ENCODE measurements at places on chromosomes 4 and X.

GRCh38 chr4:140952717-140953116 lies 180.6 kb downstream of the RNF150 start:
- DNase-seq, result no peak

DNA sequence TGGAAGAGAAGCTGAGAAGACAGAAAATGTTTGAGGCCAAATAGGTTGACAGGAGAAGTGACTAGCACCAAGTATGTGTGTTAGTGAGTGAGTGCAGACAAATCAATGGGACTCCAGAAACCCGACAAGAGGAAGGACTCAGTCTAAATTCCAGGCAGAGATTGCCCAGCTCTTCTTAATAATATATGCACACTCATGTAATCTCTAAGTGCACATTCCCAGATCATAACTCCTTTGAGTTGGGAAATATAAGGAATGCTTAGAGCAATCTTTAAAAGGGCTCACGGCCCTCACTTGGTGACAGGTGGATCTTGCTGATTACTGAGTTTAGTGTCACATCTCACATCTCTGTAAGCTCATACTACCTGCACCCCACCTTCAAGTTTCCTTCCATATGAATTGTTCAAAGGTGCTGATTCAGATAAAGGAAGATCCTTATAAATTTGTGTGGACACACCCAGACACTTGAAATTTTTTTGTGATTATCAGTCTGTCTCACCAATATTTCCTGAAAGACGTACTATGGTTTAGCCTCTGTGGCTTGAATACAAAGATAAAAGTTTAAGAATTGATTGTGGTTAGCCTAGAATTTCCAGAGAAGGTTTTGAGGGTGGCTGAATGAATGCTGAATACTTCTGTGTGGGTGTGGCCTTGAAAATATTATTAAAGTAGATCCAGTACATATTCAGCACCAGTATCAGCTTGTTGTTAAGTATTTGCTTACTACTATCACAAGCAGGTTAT lies 205.1 kb upstream of the UGT8 start:
- no peak for DNase-seq

GRCh38 chrX:29478336-29479069 lies 736.9 kb upstream of the MAGEB2 start:
- DNase-seq, result no peak

DNA sequence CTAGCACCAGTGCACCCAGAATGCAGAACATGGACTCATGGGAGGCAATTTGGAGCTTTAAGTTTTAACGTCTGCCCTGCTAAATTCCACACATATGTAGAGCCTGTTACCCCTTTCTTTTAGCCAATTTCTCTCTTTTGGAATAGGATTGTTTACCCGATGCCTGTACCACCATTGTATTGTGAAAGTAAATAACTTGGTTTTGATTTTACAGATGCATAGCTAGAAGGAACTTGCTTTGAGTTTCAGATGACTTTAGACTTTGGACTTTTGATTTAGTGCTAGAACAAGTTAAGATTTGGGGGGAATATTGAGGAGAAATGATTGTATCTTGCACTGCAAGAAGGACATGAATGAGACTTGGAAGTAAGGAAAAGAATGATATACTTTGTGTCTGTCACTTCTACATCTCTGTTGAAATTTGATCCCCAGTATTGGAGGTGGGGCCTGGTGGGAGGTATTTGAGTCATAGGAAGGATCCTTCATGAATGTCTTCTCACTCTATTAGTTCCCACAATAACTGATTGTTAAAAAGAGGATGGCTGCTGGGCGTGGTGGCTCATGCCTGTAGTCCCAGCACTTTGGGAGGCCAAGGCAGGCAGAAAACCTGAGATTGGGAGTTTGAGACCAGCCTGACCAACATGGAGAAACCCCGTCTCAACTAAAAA lies 794.8 kb upstream of the LCORL start:
- no peak for DNase-seq

GRCh38 chrX:41785685-41786084 lies 61.7 kb downstream of the GPR82 start:
- no peak for DNase-seq

- DNase-seq, result no peak
Measured at GRCh38 chr4:181018472-181018871, 1224.7 kb upstream of the TENM3 start.

- DNase-seq, result no peak
Measured at GRCh38 chr4:8010618-8011017, 71.0 kb upstream of the AFAP1 start.

DNA sequence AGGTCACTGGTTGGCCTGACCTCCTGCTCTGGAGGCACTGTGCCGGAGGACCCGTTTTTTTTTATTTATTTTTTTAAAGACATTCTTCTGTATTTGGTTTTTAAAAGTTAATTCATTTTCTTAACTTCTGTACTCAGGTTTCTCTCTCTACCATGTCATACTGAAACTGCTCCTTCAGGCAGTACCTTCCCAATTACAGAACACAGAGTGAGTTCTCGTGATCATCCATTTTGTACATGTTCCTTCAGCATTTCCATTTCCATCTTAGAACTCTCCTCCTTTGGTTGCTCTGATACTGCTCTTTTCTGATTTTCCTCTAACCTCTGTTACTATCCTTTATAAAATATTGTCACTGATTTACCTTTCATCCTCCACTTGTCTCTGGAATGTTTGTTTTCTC lies 17.9 kb downstream of the UBE2K start:
- DNase-seq, result no peak

- no peak for DNase-seq
Measured at GRCh38 chr4:107991945-107992630, 2.4 kb downstream of the HADH start.

GRCh38 chrX:53190363-53190960 lies 34.5 kb downstream of the KDM5C start:
- no peak for DNase-seq

GRCh38 chr4:175271010-175271630 lies 353.0 kb downstream of the ADAM29 start:
- DNase-seq, result no peak

DNA sequence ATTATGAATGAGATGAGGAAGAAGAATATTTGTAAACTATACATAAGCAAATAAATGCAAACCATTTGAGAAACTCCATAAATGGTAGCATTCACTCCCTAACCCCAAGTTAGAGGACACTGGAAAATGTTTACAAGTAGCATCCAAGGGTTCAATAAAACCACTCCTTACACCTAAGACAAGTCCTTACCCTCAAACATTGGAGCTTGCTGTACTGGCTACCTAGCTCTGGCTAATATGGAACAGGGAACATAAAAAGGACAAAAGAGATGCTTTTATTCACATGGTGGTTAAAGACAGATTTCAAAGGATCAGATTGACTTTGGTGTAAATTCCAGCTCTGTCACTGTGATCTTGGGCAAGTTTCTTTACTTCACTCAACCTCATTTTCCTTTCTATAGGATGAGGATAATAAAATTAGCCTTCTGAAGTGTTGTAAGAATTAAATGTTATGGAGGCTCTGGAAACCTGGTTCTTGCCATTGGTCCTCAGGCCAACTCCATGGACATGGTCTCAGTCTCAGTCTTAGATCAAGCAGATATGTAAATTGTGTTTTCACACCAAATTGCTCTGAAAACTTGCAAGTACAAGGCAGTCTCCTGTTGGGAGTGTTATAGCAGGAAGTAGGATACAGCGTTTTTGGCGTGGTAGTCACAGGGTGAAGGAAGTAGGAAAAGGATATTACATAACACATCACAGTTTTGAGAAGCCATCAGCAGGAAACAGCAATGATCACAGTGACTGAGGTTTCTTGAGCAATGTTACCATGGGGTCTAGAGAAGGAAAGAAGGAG lies 3.3 kb downstream of the CXCL1 start:
- no peak for DNase-seq

DNA sequence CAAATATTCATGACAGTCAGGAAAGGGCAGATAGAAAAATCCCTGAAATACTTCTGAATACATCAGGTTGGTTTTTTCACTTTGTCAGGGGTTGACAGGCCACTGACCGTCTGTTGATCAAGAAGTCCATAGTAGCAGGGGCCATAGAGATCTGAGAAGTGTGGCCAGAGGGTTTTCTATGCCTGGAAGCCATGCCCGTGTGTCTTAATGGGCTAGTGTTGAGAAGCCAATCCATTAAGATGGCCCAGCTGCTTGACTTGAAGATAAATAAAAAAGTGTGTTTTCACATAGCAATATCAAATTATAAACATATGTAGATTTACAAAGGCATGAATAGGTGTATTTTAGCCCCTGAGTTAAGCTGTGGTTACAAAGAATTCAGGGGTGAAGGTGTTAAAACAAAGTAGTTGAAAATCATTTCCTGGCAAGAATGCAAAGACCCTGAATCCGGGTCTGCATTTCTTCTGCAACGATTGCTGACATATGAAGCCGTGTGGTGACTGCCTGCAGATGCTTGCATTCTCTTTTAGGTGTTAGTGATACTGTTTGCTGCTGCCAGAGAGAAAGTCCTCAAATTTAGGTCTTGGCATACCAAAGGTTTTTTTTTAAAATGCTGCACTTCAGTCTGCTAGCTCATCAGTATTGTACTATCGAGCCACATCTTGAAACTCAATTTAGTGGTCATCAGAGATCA lies 9.3 kb upstream of the LIMCH1 start:
- no peak for DNase-seq

DNA sequence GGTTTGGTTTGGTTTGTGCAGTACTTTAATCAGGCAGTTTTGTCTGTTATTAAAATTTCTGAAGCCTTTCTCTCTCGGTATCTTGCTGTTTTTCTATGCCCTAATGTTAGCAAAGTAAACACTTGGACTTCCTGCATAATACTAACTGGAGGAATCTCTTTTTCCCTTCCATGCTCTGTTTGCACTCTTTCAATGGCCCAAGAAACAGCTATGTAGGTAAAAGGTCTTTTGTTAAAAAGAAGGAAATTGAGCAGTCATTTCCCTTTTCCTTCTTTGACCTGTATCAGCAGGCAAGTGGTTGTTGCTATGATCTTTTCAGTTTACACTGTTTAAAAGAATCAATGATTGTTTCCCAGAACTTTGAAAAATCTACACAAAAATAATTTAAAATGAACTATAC lies 82.7 kb downstream of the CCSER1 start:
- no peak for DNase-seq

DNA sequence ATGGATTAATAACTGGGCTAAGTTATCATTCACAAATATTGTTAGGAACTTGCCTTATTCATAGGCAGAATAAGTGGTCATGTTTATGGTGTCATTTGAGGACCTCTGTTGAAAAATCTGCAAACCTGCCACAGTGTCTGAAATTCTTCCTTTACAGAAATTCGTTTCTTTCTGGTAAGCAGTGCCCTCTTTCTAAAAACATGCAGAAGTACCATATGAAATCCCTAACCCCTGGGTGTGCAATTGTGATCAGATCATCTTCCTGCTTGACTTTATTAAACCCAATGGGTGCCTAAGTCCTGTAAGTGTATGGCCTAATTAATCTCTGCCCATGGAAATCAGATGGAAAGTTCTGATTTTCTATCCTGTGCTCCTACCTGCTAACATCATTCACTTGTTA lies 4.4 kb upstream of the HTATSF1 start:
- DNase-seq, result no peak

DNA sequence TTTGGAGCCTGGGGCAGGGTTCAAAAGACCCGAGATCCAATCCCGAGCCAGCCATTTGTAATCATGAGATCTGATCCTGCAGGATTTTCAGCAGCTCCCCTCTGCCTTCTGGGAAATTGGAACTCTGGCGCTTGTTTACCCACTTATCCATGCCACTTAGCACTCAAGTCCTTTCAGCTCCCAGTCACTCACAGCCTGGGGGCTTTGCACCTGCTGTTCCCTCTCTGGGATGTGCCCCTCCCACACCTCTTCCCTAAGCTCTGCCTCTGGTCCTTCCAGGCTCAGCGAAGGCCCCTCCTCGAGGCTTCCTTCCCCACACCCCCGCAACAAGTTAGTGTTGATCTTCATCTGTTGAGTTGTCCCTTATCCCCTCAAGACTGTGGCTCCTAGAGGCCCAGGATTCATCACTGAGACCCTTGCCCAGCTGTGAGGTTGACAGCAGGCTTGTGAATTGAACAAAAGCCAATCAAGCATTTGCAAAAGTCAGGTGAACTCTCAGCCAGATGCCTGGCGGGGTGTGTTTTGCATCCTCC lies 99.1 kb upstream of the AFAP1 start:
- DNase-seq, result no peak

- no peak for DNase-seq
Measured at GRCh38 chrX:13050151-13050550, 5.7 kb upstream of the FAM9C start.

GRCh38 chrX:1610166-1610565 lies 4.7 kb upstream of the ASMT start:
- DNase-seq, result no peak

DNA sequence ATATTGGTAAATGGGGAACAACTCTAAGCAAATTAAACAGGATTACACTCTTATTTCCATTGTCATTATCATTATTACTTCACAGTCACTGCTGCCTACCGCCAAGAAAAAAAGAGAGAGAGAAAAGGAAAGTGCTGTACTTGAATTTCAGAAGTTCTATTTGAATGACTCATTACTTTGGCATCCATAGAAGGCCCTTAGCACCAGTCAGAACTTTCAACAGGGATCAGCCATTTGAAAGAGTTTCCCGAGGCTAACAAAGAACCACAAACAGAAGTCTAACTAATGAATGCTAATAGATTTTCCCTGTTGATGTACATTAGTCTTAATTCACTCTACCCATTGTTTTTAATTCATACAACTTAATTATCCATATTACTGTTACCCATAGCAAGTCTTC lies 116.3 kb downstream of the SHROOM4 start:
- no peak for DNase-seq

- no peak for DNase-seq
Measured at GRCh38 chr4:72451349-72451748, 117.7 kb downstream of the ADAMTS3 start.

GRCh38 chr4:55089916-55090315 lies 35.5 kb downstream of the KDR start:
- DNase-seq, result no peak

- DNase-seq, result no peak
Measured at GRCh38 chr4:183959319-183960045, 54.4 kb downstream of the STOX2 start.

DNA sequence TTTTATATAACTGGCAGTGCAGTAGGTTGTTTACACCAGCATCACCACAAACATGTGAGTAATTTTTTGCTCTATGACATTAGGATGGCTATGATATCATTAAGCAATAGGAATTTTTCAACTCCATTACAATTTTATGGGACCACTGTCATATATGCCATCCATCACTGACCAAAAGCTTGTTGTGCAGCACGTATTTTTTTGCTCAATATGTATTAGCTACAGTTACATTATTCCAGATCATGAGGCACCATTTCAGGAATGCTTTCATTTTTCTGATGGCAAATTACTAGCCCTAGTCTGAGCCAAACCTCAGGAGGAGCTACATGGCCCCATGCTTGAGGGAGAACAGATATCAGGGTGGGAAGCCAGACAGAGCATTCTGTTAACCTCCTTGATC lies 56.8 kb upstream of the DCLK2 start:
- DNase-seq, result no peak
